NCI-H2029 (cell line): ENCODE measurements at places on chromosomes 6 and 20.
A peak's percentile ranks its signal among the peaks of the same experiment; 100 is the strongest.

GRCh38 chr6:53889365-53889764 is 94.6 kb downstream of the LRRC1 start:
- DNase-seq = no peak

DNA sequence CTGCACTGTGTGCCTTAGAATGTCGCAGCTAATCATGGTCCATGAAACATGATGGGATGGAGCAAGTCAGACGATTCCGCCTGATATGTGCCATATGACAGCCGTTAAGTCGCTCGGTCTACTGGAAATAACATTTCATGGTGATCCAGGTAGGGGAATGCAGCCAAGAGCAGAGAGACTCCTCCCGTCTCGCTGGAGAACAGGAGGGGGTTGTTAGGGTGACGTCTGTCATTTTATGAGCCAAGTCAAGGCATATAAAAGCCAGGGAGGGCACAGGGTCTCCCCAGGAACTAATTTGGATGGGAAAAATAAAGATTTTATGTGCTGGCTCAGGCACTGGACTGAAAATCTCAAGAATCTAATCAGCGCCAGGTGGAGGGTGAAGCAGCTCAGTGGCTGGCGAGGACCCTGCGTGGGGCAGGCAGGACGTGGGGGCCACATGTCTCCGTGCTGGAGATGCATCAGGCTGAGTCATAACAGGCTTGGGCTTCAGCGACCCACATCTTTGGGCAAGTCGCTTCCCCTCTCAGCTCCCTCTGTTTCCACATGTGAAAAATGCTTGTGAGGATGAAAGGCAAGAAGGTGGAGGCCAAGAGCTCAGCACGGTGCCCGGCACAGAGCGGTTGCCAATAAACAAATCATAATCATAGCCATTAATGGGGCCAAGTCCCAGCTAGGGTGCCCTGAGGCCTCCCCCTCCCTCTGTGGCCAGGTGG is 234.6 kb downstream of the ANKRD60 start:
- no peak for DNase-seq

DNA sequence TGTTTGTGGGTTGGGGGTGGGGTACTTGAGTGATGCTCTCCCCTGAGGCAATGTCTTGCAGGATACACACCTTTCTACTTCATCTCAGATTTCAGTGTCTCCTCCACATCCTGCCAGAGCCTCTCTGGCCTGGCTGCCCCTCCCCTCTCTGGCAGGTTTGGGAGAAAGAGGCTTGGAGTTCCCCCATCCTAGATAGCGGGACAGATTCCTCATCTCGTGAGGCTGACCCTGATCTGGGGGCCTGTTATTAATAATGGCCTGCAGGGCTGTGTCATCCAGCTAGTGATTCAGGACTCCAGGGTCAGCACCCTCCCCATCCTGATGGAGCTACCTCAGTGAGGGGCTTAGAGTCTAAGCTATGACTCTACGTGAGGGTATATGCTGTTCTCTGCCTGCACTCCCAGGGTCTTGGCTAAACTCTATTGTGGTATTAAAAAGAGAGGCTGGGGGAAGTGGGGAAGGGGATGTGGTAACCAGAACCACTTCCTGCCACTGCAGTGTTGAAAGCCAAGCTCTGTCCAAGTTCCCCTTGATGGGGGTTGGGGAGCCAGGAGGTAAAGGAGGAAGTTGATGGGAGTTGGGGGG is 3.7 kb upstream of the MMP9 start:
- DNase-seq = peak; percentile 34

DNA sequence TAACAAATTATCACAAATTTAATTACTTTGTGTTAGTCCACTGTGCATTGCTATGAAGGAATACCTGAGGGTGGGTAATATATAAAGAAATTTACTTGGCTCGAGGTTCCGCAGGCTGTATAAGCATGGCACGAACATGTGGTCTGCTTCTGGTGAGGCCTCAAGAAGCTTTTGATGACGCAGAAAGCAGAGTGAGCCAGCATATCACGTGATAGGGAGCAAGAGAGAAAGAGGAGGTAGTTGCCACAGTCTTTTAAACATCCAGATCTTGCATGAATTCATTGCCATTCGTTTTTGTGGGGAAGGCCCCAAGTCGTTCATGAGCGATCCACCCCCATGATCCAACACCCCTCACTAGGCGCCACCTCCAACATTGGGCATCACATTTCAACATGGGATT is 733.7 kb downstream of the GRIK2 start:
- DNase-seq = no peak

DNA sequence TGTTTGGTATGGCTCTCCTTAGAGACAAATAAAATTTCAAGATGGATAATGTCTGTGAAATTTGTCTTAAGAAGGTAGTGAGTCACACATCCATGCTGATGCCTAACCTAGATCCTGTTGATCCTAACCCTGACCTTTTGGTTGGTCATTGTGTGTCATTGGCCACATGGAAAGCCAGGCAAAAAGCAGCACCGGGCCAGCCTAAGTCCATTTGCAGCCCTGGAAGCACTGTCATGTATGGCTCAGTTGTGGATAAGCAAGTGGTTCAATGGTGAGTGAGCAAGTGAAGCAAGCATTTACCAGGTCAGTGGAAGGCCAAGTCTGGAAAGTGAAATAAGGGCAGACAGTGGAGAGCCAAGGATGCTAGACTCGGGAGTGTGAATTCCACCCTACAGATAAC is 12.1 kb upstream of the XRN2 start:
- no peak for DNase-seq

- no peak for DNase-seq
These were observed 238.3 kb downstream of the HACE1 start for GRCh38 chr6:104621396-104621795.

DNA sequence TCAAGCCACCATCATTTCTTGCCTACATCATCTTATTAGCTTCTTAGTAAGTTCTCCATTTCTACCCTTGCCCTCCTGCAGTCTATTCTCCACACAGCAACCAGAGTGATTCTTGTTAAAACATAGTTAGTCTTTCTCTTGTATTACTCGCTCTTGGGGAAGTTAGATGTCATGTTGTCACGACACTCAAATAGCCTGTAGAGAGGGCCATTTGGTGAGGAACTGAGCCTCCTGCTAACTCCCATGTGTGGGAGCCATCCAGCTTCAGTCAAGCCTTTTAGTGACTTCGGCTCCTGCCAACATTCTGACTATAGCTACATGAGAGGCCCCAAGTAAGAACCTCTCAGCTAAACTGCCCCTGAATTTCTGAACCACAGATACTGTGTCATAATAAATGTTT is 395.4 kb downstream of the CDC5L start:
- DNase-seq = no peak

DNA sequence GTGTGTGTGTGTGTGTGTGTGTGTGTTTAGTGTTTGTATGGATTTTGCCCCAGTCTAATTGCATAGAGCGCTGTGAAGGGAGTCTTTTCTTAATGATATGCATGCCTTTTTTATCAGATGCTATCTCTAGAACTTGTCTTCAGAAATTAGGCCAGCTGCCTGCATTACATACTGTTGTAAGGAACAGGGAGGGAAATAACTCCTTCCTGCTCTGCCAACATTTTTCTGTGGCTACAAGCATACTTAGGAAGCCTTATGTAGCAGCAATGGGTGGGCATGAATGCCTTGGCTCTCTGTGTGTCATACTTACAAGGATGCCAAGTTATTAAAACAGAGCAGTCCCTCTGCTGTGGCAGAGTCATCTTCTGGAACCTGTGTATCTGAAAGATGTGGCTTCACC is 8.0 kb upstream of the COL21A1 start:
- DNase-seq = no peak

GRCh38 chr6:42017021-42017643 is 33.2 kb upstream of the TAF8 start:
- DNase-seq = no peak

DNA sequence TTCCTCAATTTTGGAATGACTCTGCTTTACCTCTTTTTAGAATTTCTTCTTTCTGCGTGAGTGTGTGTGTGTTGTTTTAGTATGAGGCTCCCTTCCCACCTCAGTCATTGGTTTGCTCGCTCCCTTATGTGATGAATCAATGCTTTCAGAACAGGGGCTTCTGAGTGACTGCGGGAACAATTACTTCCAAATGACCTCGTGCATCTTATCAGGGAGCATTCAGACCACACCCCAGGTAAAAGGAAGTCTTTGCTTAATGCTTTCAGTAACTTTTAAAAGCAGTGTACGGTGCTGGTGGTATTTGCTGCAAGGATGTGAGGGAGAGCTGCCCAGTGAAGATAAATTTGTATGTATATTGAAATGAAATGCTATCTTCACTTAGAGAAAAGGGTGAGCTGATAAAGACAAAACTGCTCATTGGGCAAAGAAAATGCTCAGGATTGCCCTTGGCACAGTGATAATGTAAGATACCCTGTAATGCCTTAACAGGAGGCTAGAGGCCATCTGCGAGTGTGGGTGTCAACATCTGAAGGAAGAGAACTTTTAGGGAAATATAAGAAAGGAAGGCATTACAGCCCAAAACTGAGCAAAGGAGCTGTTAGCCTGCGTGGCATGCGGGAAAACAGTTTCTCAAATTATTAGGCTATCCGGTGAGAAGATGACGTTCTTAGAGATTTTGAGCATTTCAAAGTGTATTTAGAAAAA is at the start of gene MLIP:
Gene MLIP (plus strand): TSS at position 103 of the 705 bp plus-strand sequence. CDS start 37 bp downstream, at position 140.
- no peak for DNase-seq

GRCh38 chr6:157885876-157886275 is 62.8 kb downstream of the SNX9 start:
- DNase-seq = no peak

DNA sequence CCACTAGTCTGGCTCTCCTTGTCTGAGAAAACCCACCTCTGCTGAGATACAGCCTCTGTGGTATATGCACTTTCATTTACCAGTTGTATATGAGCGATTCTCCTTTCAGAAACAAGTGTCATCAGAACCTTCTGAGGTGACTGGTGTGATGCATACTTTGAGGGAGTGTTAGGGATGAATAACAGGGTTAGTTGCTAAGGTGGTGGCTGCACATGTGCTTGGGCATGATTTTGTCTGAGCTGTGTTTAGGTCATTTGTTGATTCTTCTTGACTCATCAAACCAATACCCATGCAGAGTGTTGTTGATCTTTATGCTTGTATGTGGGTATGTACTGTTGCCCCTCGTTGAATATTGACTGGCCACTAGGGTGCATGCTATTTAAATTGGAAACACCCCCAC is 25.7 kb downstream of the DTD1 start:
- no peak for DNase-seq

GRCh38 chr20:50344232-50345071 is 153.8 kb downstream of the CEBPB start:
- DNase-seq = no peak

- DNase-seq = no peak
These were observed 247.8 kb downstream of the PRL start for GRCh38 chr6:22049002-22049401.

- DNase-seq = no peak
These were observed 44.2 kb downstream of the ZNF831 start for GRCh38 chr20:59207742-59208357.

GRCh38 chr20:63316502-63316921 is 23.5 kb downstream of the COL20A1 start:
- no peak for DNase-seq

DNA sequence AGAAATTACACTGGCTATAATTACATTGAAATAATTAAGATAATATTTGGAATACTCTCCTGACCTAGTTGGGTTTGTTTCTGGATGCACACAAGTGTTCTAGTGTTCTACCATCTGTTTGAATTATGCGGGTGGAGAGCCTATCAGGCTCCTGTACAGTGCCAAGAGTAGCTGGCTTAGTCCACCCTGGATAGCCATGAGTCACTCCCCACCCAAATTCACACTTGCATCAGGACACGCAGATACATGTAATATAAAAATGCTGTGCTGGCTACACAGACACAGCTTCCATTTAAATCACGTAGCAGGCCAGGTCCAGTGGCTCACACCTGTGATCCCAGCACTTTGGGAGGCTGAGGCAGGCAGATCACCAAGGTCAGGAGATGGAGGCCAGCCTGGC is 686.2 kb upstream of the SLC35B3 start:
- DNase-seq = no peak

- no peak for DNase-seq
These were observed 22.3 kb downstream of the CNKSR3 start for GRCh38 chr6:154488248-154488593.

- DNase-seq = no peak
These were observed 141.6 kb downstream of the DHX35 start for GRCh38 chr20:39103732-39104131.

- DNase-seq = no peak
These were observed 17.3 kb downstream of the EEF1E1 start for GRCh38 chr6:8085053-8085511.

- DNase-seq = no peak
These were observed 80.3 kb downstream of the GJA1 start for GRCh38 chr6:121515630-121516265.

DNA sequence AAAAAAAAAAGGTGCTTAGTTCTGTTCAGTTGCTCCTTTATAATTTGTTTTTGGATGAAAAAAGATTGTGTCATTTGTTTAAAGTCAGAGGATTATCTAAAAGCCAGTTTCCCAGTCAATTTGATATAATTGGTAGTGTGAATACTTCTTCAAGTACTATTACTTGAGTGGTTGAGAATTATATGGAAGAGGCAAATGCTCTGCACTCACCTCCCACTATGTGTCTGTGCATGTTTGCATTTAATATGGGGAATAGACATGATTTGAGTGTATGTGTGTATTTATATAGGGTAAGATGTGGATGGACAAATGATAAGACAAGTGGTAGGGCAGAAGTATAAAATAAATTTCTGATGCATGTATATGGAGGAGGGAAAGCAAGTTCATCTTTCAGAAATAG is 15.8 kb downstream of the GJA1 start:
- DNase-seq = no peak

- no peak for DNase-seq
These were observed 21.8 kb upstream of the SRF start for GRCh38 chr6:43149265-43149664.

DNA sequence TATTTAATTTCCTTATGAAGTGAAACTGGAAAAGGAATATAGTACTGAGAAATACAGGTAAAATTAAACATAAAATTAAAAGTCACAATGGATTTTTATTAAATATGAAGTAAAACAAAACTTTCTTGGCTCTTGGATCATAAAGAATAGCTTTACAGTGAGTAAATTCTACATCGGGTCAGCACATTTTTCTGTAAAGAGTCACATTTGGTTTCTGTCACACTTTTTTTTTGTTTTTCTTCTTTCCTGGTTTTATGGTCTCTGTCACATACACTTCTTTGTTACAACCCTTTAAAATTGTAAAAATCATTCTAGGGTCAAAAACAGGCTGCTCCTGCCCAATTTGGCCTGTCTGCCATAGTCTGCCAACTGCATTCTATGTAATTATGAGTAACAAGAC is 254.4 kb upstream of the POU3F2 start:
- no peak for DNase-seq

DNA sequence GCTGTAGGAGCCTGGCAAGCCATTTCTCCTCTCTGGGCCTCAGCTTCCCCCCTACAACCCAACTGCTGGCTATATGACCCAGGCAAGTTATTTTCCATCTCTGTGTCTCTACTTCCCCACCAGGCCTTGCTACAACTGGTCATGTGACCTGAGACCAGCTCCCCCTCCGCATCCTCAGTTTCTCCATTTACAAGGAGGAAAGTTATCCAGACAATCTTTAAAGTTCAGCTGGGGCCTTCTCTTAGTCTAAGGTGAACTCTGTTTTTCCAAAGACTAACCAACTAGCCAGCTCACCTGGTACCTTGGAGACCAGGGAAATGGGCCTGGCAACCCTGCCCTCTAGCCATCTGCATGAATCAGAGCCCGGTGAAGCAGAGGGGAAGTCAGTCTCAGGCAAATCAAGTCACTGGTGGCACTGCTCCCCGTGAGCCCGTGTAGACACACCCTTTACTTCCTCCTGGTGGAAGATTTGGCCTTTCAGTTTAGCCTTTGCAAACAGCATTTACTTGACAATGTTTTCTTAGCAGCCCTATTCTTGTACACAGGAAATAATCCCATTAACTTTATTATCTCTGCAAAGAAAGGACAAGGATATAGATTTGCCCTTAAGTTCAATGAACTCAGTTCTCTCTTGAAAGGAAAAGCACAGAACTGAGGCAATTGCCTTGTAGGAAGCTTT is 157.7 kb downstream of the VEGFA start:
- DNase-seq = no peak
